ENCODE measurements at places on chromosomes 4 and X.

DNA sequence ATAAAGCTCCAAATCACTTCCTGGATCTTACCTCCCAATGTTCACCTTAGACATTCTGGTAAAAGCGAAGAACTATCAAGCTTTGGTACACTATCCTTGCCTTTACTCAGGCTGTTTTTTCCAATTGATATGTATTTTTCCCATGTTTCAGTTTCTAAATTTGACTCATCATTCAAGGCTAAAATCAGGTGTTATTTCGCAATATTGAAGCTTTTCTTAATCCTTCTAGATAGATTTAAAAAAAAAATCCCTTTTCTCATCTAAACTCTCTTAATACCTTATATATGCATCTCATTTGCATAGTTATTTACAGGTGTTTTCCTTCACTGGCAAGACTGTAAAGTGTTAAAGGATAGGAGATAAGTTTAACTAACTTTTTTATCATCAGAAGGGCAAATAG is 608.1 kb upstream of the FAM241A start:
- no peak for DNase-seq

- DNase-seq, result no peak
These were observed 73.5 kb upstream of the FHDC1 start for GRCh38 chr4:152862608-152863007.

DNA sequence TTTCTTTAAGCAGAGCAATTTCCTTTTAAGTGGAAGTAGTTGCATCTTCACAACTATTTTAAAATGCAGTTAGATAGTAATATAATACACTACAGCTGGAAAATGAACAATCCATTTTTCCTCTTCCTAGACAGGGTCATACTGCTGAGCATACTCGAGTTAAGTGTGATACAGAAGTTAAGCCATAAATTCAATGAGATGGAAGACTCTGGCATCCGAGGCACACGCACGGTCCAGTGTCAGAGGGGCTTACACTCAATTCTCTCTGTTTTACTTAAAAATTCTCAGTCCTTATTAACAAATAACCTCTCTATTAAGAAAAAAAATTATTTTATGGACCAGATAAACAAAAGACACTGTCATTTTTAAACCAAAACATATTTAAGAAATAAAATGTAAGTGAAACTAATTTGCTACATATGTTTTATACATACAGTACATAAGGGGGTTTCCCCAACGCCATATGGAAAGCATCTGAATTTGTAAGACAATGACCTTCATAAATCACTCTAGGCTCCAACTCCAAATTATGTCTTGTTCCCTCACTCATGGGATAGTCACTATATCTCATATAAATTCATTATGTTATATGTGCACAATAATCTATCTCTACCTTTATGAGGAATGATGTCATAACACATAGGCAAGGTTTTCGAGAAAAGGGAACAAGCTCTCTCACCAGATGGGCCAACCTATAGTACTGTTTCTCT is 315.3 kb downstream of the PAPSS1 start:
- DNase-seq, result no peak

DNA sequence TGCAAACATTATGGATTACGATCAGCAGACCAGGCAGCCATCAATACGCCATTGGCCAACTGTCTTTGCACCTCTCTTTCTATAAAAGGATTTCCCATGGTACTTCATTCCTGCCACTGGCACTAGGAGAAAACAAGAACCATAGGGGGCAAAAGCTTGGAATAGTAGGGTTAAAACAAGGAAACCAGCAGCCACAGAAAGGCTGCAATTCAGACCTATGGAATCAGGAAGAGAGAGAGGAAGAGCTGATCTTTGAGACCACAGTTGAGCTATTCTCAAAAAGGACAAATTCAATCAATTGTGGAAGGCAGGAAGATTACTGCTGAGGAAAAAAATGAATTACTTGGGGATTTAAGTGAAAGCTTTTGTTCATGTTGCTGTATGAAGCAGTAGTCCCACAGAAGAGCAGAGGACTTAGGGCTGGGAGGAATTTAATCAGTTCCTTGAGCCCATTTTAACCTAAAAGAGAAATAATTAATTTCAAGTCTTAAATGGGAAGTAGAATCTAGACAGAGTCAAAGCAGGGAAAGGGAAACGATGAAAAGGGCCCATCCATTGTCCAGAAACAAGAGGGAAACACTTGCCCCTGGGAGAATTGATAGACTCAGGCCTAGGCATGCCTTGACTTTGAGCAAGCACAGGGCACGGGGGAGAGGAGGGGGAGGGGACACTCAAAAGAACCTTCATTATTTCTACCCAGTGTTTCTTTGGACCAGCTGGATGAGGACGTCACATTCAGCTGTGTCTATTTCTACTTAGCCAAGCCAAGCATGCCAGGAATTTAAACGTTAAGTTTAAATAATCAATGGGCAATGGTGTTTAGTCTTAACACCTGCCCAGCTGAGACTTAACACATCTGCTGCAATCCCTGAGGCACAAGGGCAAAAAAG is 50.7 kb downstream of the SCD5 start:
- DNase-seq, result no peak

DNA sequence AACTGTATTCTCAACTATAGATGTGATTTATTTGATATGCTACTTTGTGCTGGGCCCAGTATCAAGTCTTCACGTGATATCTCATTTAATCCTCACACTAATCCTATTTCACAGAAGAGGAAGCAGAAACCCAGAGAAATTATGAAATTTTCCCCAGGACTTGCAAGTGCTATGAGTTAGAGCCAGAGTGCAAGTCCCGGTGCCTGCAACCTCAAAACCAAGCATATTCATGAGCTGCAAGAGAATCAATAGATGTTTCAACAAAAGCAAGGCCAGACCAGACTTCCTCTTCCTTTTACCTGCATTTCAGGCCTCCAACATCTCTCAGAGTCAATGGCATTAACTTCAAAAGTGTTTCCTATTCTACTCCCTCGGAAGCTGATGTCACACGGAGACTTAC is 92.2 kb upstream of the GATB start:
- no peak for DNase-seq

DNA sequence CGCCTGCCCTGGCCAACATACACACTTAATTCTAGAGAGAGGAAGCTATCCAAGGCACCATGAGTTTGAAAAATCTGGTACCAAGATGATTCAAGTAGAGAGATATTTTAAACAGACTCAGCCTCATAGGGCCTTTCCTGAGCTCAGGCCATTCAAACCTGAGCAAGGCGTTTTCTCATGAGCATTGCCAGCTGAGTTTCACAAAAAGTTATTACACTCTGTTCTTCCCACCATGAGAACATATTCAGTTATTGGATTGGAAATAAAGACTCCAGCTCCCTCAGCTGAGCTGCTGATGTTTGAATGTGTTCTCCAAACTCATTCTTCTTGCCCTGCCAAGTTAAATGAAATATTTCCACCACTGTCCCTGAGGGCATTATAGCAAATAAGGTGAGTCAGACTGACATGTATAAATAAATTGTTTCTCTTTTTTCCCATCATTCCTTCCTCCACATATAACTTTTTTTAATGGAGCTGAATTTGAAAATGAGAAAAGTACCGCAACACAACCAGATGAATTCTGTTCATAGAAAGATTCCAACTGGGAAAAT is 429.6 kb downstream of the RAB28 start:
- no peak for DNase-seq

GRCh38 chr4:87677731-87678130 is 27.7 kb downstream of the DMP1 start:
- no peak for DNase-seq

GRCh38 chrX:55119712-55120111 is 30.9 kb downstream of the PAGE2 start:
- DNase-seq, result no peak

- peak; percentile 68 for DNase-seq
These were observed 21.8 kb downstream of the HAUS3 start for GRCh38 chr4:2220016-2220630.

DNA sequence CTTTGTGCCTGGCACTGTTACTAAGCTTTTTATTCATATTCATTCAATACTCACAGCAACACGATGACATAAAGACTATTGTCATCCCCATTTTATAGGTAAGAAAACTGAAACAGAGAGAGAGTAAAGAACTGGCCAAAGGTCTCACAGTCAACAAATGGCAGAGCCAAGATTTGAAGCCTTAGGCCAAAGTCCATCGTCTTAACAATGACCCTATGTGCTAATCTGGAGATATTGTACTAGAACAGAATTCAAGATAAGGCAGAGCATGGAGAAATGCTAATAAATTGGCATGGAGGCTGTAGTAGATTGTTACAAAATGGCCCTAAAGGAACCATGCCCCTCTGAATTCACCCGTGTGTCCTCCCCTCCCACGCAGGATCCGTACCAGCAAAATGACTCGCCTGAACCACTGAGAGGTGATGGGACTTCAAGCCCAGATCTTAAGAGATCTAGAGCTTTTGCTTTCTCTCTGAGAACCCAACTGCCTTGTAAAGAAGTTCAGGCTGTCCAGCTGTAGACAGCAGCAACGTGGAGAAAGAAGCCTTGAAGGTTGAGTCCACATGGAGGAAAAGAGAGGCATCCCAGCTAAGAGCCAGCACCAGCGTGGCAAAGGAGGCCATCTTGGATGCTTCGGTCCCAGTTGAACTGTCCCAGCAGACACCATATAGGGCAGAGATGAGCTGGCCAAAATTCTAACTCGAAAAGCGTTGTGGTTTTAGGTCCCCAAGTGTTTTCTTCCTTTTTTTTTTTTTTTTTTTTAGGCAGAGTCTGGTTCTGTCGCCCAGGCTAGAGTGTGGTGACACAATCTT is 52.8 kb upstream of the RBM47 start:
- DNase-seq, result no peak

GRCh38 chrX:96182366-96182765 is 502.3 kb upstream of the DIAPH2 start:
- DNase-seq, result no peak

DNA sequence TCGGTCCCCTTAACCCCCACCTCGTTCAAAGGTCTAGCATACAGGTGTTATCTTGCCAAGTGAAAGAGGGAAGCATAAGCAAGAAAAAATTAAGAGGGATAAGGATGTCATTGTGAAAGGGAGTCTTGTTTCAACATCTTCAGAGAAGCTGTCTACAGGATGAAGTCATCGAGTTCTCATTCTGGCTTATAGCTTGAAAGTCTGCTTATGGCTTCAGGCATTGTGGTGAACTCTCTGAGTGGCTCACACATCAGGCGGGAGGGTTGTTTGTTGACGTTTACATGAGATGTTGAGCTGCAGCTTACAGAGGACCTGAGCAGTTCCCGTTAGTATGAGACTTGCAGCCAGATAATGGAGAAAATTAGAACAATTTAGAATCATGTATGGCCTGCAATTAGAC is 16.6 kb downstream of the MAGEA9B start:
- DNase-seq, result no peak
